SIG-M5 (cell line): ENCODE measurements at places on chromosomes 7 and 10.

DNA sequence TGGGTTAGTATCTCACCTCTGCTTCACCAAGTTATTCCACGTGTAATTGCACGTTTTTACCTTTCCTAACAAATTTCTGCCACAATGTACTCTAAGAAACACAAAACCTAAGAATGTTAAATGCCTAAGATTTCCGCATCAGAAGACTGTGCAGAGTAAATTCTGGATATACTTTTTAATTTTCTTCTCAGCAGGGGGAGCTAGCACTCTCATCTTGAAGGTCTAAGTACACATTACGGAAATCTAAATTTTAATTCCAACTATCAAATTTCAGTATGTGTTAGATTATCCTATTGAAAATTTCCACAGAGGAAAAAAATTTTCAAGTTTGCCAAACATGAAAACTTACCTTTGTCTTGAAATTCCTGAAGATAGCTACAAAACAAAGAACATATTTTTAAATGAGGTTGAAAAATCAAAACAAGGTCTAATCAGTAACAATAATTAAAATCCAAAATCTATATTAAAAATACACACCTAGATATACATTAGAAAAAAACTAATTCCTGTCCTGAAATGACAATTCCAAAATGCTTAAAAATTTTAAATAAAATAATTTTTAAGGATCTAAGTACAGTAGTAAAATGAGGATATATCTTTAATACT is 10.5 kb downstream of the SKAP2 start:
- no peak for DNase-seq

DNA sequence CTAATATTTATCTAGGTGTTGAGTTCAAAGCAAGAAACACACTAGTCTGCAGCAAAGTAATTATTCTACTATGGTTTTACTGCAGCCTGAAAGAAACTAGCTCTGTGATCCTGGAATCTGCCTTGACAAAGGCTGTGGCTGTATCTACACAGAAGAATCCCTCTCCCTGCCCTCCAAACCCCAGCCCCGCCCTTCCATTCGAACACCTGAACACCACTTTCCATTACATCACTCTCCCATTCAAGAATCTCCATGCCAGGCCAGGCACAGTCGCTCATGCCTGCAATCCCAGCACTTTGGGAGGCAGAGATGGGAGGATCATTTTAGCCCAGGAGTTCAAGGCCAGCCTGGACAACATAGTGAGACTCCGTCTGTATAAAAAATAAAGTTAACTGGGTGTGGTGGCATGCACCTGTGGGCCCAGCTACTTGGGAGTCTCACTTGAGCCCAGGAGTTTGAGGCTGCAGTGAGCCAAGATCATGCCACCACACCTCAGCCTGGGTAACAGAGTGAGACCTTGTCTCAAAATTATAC is 23.3 kb downstream of the LRRC20 start:
- no peak for DNase-seq

GRCh38 chr10:1043532-1043995 is 5.4 kb downstream of the IDI1 start:
- DNase-seq, result no peak

- DNase-seq, result no peak
Measured at GRCh38 chr7:81852701-81853100, 82.9 kb upstream of the HGF start.

- no peak for DNase-seq
Measured at GRCh38 chr10:92773776-92774175, 74.5 kb upstream of the EXOC6 start.

GRCh38 chr7:66518151-66518691 is 110.5 kb upstream of the KCTD7 start:
- no peak for DNase-seq

- DNase-seq, result no peak
Measured at GRCh38 chr7:78261302-78261701, 462.7 kb downstream of the PHTF2 start.

DNA sequence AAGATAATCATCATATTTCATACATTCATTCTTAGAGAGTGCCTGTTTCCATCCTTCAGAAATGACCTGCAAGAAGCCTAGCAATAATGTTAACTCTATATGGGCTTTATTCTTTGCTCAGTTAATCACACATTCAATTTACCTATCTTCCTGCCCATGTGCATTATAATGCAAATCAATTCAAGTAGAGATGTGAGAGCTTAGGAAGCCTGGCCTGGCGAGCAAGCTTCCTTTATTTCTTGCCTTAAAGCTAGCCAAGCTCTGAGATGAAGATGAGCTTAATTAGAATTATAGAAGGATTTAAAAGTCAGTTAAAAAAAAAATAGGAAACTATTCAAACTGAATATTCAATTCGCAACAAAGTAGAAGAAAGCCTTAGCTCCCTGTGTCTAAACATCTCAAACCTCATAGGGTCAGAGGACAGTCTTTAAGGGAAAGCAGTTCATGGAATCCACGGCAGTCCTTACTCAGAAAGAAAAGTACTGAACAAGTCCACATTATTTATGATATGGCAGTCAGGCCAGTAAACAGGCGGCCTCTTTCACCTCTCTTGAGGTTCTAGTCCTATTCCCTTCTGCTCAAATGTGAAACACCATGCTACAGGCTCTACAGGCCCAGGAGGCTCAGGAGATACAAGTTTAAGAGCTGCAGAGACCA is 214.1 kb downstream of the TFEC start:
- DNase-seq, result no peak

DNA sequence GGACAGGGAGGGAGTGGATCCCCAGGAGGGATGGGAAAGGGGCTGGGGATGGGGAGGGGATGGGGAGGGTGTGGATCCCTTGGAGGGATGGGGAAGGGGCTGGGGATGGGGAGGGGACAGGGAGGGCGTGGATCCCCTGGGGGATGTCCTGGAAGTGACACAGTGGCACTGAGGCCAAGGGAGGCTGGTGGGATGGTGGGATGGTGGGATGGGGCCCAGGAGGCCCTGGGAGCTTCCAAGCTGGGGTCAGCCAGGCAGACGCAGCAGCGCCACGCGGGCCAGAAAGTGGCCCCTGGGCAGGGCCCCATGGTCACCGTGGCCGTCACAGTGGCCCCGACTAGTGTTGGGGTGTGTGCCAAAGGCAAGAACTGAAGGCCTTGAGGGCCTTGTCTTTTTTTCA is 67.8 kb downstream of the INPP5A start:
- no peak for DNase-seq
